ENCODE measurements at places on chromosomes 16 and 17.

- DNase-seq, result no peak
Measured at GRCh38 chr17:14460516-14461226, 159.8 kb downstream of the HS3ST3B1 start.

- DNase-seq, result no peak
Measured at GRCh38 chr16:2511128-2511800, 2.5 kb upstream of the ATP6V0C start.

- no peak for DNase-seq
Measured at GRCh38 chr16:65950211-65950610, 416.3 kb upstream of the CDH5 start.

DNA sequence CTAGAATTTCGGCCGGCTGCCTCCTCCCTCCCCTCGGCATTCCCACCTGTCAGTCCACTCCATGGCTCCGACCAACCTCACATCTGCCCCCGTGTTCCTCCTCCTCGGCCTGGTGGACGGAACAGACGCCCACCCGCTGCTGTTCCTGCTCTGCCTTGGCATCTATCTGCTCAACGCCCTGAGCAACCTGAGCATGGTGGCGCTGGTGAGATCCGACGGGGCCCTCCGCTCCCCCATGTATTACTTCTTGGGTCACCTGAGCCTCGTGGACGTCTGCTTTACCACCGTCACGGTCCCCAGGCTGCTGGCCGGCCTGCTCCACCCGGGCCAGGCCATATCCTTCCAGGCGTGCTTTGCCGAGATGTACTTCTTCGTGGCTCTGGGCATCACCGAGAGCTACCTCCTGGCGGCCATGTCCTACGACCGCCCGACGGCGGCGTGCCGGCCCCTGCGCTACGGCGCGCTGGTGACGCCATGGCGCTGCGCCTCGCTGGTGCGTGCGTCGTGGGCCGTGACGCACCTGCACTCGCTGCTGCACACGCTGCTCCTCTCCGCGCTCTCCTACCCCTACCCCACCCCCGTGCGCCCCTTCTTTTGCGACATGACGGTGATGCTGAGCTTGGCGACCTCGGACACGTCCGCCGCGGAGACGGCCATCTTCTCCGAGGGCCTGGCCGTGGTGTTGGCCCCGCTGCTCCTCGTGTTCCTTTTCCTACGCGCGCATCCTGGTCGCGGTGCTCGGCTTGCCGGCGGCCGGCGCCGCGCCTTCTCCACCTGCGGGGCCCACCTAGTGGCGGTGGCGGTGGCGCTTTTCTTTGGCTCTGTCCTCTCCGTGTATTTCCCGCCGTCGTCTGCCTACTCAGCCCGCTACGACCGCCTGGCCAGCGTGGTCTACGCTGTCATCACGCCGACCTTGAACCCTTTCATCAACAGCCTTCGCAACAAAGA, at the start of gene OR3A2:
Gene OR3A2 (minus strand): TSS at position 440 of the 948 bp plus-strand sequence.
- no peak for DNase-seq

DNA sequence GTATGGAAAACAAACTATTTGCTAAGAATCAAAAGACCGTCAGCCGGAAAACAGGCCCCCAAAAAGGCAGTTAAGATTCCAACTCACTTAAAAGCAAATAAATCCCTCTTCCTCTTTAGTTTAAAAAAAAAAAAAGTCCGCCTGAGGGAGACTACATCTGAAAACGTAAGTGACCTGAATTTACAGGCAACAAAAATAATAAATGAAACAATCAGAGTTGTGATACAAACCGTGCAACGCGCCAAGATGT, 1.1 kb downstream of the KANSL1 start:
- no peak for DNase-seq

DNA sequence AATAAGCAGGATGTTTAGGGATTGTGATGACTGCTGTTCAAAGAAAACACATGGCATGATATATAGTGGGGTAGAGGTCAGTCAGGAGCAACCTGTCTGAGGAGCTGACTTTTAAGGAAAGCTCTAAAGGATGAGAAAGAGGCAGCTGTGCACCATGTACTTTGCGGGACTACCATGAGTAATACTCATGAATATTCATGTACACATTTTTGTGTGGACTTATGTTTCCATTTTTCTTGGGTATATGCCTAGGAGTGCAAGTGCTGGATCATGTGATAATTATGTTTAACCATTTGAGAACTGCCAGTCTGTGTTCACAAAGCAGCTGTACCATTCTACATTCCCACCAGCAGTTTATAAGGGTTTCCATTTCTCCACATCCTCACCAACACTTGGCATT, 35.8 kb downstream of the BEAN1 start:
- DNase-seq, result no peak

GRCh38 chr17:48144976-48145798, 37.6 kb downstream of the SNX11 start:
- DNase-seq, result no peak

DNA sequence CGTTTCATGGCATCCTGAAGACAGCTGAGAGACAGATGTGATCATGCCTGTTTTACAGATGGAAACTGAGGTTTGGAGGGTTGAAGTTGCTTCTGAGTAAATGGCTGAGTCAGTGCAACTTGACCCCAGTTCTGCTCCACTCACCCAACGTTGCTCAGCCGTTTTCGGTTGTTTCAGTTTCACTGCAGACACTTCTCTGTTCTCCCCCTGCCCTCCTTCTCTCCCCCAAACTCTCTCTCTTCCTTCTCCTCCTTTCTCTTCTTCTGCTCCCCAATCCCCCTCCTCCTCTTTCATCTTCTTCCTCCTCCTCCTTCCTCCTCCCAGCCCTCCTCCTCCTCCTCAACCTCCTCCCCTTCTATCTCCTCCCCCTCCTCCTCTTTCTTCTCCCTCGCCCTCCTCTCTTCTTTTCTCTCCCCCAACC, 9.4 kb upstream of the CEP20 start:
- DNase-seq, result no peak

- peak; percentile 66 for DNase-seq
Measured at GRCh38 chr17:74862108-74862901, 2.6 kb upstream of the GRIN2C start.

DNA sequence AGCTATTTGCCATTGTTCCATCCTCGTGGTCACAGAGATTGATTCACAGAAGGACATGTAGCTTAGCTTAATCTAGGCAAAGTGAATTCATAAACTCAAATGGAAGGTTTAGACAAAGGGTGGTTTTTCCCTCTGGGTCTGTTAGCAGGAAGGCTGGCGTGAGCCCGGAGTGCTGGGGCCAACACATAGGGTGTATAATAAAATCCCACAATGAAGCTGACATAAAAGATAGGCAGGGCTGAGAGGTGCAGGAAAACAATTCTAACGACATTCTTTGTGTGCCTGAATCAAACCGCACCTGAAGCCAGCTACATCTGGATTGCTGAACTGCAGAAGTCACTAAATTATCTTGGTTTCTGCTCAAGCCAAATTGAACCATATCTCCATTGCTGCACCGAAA, 173.9 kb downstream of the MAF start:
- DNase-seq, result no peak

- DNase-seq, result no peak
Measured at GRCh38 chr16:19468300-19468699, 50.6 kb downstream of the TMC5 start.

DNA sequence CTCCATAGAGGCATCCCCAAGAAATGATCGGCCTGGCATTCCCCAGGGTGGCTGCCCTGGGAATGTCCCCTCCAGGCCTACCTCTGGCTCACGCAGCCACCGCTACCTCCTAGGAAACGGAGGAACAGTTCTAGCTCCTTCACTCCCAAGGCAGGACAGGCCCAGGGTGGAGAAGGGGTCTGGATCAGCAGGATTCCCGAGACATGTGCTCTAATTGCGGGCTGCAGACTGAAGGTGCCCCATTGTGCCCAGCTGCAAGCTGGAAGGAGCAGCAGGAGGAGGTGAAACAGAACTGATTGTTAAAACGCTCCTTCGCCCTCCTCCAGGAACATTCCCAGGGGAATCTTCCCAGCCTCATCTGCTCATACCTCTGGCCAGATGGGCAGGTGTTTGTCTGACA, 40.8 kb downstream of the SCNN1G start:
- DNase-seq, result no peak

- DNase-seq, result no peak
Measured at GRCh38 chr17:62597920-62598319, 29.6 kb upstream of the MRC2 start.

DNA sequence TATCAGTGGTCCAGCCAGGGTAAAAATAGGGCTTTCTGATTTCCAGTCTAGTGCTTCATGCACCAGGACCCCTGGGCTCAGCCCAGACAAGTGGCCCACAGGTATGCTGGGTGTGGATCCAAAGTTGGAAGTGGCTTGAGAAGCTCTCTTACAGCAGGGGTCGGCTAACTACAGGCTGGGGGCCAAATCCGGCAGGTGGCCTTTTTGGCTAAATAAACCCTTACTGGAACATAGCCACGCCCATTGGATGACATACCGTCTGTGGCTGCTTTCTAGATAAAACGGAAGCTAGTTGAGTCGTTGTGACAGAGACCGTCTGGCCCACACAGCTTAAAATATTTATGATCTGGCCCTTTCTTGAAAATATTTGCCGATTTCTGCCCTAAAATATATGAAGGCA, 119.0 kb upstream of the CDC42EP4 start:
- DNase-seq, result peak; percentile 60

- no peak for DNase-seq
Measured at GRCh38 chr17:55005520-55005919, 37.0 kb downstream of the STXBP4 start.

- DNase-seq, result no peak
Measured at GRCh38 chr16:66143415-66143814, 223.1 kb upstream of the CDH5 start.

- no peak for DNase-seq
Measured at GRCh38 chr17:34847938-34848337, 113.3 kb downstream of the CCT6B start.

DNA sequence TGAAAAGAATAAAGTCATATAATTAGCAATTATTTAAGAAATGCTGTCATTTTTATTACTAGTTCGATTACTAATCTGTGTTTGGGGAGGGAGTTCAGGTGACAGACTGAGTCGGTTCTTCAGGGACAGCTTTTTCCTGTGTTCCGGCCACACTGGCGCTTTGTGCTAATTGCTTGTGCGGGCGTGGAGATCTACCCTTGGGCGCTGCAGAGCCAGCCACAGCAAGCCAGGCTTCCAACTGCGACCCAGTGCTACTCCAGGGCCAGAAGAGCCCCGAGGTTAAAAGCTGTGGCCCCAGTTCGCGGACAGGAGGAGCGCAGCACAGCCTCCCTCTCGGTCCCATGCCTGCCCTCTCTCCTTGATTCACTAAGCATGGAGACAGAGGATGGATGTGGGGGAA, 6.5 kb upstream of the OR2C1 start:
- DNase-seq, result no peak

DNA sequence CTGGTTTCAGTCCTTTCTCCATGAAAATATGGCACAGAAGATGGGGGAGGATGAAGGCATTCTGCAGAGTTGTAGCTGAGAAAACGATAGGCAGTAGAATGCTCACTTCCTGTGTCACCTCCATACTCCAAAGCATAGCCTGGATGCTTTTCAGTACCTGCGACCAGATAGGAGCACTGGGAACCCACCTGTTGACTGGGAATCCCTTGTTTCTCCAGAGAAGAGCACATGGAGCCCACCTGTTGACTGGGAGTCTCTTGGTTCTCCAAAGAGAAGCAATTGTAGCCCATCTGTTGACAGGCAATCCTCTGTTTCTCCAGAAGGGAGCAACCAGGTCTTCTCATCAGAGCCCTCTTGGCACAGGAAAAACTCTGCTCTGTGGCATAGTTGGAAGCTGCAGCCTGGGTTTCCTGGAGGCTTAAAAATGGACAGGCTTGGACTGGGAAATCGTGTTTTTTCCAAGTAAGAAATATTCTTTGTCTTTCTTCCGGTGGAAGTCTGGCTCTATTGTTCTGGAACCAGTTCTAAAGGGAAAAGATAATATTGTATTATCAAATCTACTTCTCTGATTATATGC, 13.2 kb downstream of the TERF2IP start:
- no peak for DNase-seq

DNA sequence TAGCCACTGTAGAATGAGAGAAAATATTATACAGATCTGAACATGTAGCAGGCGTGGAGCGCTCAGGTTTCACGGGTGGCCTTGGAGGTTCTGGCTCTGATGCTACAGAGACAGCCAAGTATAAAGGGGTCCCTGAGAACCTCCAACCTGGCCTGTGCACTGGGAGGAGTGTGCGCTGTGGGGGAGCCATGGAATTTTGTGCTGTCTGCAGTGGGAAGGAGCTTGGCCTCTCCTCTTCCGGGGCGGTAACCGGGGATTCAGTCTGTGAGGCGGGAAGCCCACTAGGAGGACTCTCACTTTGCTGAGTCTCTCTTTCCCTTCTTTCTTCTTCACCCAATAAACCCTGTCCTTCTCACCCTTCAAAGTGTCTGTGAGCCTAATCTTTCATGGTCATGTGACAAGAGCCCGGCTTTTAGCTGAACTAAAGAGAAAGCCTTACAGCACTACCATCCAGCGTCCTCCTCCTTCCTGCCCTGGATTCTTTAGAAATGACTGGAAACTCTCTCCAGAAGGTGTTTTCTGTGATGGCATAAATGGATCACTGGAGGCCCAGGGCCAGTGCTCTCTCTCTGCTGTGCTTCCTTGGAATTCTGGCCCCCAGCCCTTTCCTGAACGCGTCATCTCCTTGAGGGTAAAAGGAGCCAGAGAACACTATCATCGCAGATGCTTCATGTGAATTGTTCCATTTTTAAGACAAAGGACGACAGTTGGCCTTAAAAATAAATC, 232.1 kb upstream of the CACNG5 start:
- DNase-seq, result peak; percentile 49

DNA sequence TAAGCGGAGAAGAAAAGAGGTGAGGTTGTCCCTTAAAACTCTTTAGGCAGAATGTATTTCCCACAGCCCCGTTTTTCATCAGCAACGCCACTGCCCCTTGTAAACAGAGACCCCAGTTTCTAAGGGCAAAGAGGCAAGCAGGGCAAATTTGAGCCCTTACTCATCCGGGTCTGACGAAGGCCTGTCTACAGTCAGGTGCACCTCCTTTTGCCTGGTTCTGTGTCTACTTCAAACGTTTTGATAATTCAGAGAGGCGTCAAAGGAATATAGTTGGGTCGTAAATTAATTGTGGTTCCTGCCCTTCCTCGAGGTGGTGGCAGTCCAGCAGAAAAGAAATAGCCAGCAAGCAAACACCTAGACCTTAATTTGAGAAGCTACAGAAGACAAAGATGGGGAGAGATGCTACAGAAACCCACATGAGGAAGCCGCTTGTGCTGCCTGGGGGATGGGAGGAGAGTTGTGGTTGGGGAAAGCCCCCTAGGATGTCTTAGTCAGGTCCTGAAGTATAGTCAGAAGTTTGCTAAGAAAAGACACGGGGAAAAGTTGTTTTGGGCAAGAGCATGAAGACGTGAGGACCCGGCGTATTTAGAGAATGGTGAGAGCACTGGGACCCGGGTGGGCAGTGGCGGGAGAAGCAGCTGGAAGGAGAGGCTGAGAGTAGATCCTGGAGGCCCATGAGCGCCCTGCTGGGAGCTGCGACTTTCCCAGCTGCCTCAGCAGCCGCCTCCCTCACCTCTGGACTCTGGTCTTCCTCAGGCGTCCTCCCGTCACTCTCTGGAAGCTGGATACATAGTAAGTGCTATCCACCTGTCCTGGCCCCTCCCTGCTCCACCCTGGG, 2.4 kb downstream of the FBRS start:
- DNase-seq, result no peak

- peak; percentile 30 for DNase-seq
Measured at GRCh38 chr17:9817086-9817485, 4.8 kb downstream of the GSG1L2 start.

GRCh38 chr17:62090021-62090824, 25.1 kb upstream of the MED13 start:
- DNase-seq, result no peak
